ENCODE measurements at places on chromosomes 7 and 10.

DNA sequence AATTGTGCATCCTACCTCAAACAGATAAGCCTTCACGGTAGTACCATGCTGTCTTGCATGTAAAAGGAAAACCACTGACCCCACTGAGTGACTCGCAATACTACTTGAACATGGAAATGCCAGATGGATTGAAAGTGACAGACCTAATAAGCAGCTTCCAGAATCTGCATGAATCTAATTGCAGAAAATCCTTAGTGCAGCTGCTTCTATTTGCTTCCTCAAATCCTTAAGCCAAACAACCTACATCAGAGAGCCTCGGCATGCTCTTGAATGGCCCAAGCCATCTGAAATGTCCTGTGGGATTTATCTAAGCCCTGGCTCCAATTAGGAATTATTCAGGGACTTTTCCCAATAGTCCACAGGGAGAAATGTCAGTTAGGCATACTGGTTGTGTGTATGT, 509.5 kb upstream of the CELF2 start:
- DNase-seq, result no peak

GRCh38 chr7:132053871-132054270, 497.4 kb upstream of the PODXL start:
- no peak for DNase-seq

- no peak for DNase-seq
Observed at GRCh38 chr10:2122431-2123124, 385.3 kb upstream of the ADARB2 start.

GRCh38 chr7:29763266-29763665, 43.0 kb upstream of the WIPF3 start:
- DNase-seq, result no peak

- DNase-seq, result no peak
Observed at GRCh38 chr7:42347616-42348015, 110.6 kb upstream of the GLI3 start.

GRCh38 chr7:156793334-156793733, 99.6 kb downstream of the LMBR1 start:
- DNase-seq, result no peak

- no peak for DNase-seq
Observed at GRCh38 chr10:20677340-20677739, 219.8 kb downstream of the NEBL start.

DNA sequence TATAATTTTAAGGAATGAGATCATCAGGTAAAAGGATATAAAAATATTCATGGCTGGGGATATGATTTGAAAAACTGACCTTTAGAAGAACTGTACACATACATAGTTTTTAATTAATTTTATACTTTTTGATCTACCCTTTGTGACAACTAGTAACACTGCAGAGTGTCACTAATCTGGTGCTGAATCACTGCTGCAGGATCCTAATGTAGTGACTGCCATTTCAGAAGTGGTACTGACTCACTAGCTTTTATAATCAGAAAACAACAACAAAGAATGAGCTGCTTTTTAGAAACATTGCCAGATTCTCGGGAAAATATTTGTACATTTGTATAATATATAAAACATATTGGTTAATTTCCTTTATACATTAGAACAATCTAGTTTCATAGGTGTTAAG, 110.4 kb downstream of the HIPK2 start:
- DNase-seq, result no peak

DNA sequence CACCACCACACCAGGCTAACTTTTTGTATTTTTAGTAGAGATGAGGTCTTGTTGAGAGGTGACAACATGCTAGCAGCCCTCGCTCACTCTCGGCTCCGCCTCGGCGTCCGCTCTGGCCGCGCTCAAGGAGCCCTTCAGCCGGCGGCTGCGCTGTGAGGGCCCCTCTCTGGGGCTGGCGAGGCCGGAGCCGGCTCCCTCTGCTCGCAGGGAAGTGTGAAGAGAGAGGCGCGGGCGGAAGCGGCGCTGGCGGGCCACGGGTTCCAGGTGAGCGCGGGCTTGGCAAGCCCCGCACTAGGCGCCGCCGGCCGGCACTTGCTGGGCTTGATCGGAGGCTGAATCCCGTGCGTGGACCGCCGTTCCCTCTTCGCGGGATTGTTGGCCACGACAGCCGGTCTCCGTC, 83.0 kb downstream of the EEPD1 start:
- DNase-seq, result no peak
